ENCODE measurements at places on chromosomes 5 and 9. TPM values are rescaled to one million over a fixed set of nuclear protein-coding genes. Genes with fewer than 3 reads are reported as not detected.
A peak's percentile ranks its signal among the peaks of the same experiment; 100 is the strongest.

- DNase-seq, result peak; percentile 27
These were observed 1.3 kb downstream of the PPP1R26 start for GRCh38 chr9:135480940-135481310.

GRCh38 chr5:138037271-138037670 lies 4.4 kb upstream of the FAM13B start:
- DNase-seq, result no peak

GRCh38 chr9:131691969-131692611 lies 47.8 kb downstream of the RAPGEF1 start:
- DNase-seq, result no peak

- peak; percentile 15 for DNase-seq
These were observed 40.2 kb upstream of the EXOC3 start for GRCh38 chr5:402615-403359.

- no peak for DNase-seq
These were observed 1.4 kb downstream of the GDA start for GRCh38 chr9:72150661-72151060.

DNA sequence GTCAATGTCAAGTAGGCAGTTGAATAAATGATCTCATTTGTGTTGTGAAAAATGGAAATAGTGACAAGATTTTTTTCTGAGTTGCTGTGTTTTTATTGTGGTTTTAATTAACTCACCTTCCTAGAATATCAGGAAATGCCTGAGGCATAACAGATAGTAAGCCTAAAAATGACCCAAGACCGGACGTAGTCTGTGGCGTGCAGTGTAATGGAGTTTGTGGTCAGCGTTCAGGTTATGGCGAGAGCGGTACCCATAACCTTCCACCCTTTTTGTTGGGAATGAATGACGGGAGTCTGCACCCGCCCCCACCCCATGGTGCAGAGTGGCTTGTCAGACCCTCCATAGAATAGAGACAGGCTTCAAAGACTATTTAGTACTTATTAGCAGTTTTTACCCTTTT lies 119.3 kb downstream of the GALNT10 start:
- no peak for DNase-seq

DNA sequence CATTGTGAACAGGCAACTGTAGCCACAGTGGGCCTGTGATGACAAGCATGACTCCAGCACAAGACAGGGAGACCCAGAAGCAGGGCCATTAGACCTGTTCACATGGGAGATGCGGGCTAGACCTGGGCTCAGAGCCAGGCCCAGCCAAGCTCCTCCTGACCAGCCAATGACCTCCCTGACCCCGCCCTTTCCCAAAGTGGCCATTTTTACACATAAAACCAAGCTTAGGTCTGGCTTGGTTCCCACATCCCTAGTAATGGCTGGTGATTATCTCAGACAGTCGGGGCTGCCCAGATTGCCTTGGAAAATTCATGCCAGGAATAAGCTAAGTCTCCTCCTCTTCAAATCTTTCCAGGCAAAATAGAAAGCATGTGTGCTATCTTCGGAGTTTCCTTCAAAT lies 94.1 kb downstream of the FRMD3 start:
- DNase-seq, result no peak

DNA sequence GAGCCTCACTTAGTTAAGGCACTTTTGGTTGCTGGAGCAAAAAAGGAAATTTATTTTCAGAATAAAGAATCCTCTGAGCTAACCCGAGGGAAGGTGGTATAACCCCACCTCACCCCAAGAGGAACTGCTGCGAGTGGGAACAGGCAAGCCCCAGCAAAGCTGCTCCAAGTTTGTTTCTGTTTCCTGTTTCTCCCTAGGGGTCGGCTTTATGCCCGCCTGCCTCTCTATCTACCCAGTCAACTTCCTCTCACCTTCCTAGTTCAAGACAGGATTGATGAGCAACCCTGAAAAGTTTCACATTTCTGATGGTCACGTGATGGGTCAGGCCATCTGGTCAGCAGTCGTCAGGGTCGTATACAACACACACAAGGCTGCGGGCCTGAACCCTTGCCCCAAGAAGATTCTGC lies 31.1 kb downstream of the TRIO start:
- no peak for DNase-seq

- no peak for DNase-seq
These were observed 53.6 kb upstream of the POU5F2 start for GRCh38 chr5:93794954-93795353.

Gene SLC34A1
- total RNA-seq, result 1.5 TPM

Gene PKD2L2
- total RNA-seq, result not detected

Gene WWC1
- total RNA-seq, result not detected

Gene OR13C2
- not detected for total RNA-seq

Gene FOXD4L6
- not detected for total RNA-seq

Gene PCDHB3
- not detected for total RNA-seq

Gene URM1
- 64.3 TPM for total RNA-seq

Data from activated CD4-positive, alpha-beta memory T cell treated with anti-CD3 and anti-CD28 coated beads, Interleukin-2, amount 10 ng/mL, durations not matched to agents 7 days and 5 days (primary cell).